ENCODE measurements at places on chromosomes 4 and X.

DNA sequence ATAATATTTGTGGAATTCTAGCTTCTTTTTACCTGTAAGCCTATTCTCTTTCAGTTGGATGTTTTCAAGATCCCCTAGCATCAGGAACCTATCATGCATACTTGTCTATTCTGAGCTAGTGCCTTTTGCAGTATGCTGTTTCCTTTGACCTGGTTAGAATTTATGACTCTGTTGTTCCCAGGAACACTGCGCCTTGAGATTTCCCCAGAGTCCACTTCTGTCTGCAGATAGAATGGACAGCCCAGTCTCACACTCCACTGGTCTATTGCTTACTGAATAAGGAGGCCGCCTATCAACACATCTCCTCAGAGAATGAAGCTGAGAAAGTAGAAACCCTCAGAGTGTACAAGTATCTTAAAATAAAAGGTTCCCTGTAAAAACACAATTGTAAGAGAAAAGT, 465.1 kb upstream of the GALNTL6 start:
- DNase-seq: no peak

GRCh38 chr4:147760695-147761094, 28.8 kb downstream of the ARHGAP10 start:
- DNase-seq: no peak

DNA sequence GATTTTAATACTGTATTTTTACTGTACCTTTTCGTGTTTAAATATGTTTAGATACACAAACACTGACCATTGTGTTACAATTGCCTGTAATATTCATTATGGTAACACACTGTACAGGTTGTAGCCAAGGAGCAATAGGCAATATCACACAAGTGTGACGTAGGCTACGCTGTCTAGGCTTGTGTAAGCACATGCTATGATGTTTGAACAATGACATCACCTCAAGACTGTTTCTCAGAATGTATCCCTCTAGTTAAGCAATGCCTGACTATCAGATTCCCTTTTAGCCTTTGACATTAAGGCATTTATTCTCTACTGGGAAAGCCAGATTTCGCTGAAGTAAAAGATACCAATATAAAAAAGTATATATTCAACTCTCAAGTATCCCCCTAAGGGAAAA, 66.2 kb downstream of the VCX3A start:
- no peak for DNase-seq

- peak; percentile 9 for DNase-seq
Observed at GRCh38 chr4:2570551-2571222, 34.2 kb downstream of the FAM193A start.

DNA sequence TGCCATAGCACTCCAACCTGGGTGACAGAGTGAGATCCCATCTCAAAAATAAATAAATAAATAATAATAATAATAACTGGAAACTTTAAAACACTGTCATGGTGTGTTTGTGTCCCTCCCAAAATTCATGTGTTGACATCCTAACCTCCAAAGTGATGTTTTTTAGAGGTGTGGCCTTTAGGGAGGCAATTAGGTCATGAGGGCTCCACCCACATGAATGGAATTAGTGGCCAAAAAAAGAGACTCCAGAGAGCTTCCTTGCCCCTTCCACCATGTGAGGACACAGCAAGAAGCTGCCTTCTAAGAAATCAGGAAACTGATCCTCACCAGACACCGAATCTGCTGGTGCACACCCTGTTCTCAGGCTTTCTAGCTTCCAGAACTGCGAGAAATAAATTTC, 23.8 kb upstream of the RAPGEF2 start:
- no peak for DNase-seq

GRCh38 chr4:94351319-94351718, 8.7 kb upstream of the HPGDS start:
- no peak for DNase-seq

DNA sequence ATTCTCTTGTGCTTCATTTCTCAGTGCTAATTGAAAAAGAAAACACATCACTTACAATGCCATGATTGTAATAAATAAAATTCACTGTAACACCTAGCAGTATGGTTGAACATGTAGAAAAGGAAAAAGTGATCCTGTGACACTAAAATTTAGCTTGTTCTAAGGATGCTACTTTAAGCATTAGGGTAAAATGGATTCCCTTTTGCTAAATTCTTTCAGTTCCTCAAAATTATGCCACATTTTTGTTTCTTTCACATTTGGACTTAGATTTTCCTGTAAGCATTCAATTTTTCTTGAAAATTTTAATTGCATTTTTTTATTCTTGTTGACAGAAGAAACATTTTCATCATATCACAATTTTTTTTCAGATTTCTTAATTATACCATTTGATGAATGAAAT, 19.4 kb downstream of the TET2 start:
- no peak for DNase-seq

DNA sequence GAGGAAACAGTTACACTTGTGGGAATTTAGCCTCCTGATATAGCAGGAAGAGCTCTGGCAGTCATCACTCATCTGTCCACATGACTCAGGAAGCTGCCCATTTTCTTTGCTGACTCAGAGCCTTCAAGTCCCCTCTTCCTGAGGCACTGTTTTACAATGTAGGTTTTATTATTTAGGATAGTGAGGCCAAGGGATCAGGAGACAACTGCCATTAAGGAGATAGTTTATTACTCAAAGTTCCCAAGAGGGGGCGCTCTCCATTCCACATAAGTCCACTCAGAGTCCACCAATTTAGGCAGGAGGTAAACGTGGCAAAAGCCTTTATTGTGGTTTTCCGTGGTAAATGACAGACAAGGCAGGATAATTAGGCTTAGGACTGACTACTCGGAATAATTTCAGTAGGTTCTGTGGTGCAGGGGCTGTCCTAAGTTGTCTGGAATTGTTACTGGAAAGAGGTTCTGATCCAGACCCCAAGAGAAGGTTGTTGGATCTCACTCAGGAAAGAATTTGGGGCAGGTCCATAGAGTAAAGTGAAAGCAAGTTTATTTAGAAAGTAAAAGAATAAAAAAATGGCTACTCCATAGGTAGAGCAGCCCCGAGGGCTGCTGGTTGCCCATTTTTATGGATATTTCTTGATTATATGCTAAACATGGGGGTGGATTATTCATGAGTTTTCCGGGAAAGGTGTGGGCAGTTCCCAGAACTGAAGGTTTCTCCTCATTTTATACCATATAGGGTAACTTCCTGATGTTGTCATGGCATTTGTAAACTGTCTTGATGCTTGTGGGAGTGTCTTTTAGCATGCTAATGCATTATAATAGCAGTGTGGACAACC, 96.0 kb upstream of the RAB40AL start:
- no peak for DNase-seq

GRCh38 chrX:26918631-26919030, 544.5 kb downstream of the PPP4R3C start:
- peak; percentile 7 for DNase-seq

DNA sequence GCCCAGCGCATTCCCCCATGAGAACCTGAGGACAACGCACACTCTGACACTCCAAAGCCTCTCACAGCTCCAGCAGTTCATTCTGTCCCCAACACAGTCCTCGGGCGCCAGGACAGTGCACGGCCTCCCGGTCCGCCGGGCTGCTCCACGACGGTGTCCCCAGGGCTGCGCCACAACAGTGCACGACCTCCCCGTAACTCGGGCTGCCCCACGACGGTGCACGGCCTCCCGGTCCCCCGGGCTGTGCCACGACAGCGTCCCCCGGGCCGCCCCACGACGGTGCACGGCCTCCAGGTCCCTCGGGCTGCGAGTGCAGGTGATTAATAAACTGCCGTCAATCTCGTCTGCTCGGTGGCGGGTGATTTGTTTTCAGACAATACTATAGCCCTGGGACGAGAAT, 585.1 kb upstream of the FRG1 start:
- no peak for DNase-seq

All from NCI-H1417 (cell line).